ENCODE measurements at places on chromosomes 2 and 18.

DNA sequence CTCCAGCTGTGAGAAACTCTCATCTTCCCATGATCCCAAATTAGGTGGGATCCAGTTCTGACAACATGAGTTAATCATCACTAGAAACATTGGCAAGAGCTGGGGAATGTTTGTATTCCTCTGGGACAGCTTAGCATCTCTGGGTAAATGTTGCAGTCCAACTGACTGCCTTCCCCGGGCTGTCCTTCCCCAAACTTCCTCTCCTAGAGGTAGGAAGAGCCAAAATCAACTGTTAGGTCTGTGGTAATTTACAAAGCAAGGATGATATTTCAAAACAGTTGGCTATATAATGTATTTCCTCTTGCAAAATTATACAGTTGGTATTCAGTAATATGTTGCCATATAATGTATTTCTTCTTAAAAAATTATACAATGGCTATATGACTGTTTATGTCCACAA lies 148.5 kb downstream of the MGAT5 start:
- DNase-seq = no peak

- no peak for DNase-seq
Measured at GRCh38 chr2:46981662-46982350, 66.2 kb upstream of the MCFD2 start.

DNA sequence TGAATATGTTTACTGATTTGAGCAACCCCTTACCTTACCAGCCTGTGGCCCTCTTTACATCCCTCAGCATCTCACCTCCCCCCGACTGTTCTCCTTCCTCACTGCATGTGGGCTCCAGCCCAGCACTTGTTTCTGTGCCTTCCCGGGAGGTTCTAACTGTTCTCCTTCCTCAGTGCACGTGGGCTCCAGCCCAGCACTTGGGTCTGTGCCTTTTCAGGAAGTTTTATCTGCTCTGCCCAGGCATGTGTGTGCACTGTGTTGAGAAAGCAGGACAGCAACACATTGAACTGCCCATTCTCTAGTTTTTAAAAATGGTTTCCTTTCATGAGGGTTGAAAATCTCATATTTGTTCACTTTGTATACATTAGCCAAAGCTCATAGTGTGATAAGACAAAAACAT lies 158.4 kb downstream of the ATP9B start:
- DNase-seq = no peak

DNA sequence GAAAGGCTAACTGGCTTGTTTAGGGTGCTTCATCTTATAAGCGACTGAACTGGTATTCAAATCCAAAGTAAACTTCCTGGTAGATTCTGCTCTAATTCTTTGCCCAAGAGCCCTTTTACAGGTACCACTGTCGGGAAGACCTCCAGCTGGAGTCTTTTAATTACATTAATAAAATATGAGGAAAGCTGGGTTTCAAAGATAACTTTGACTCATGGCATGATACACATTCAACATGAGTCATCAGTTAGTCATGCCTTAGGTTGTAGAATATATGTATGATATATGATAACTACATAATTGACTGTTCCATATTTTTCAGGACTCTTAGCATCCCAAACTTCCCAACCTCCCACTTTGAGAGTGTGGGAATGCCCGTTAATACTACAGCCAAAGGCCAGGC lies 32.3 kb downstream of the ZCCHC2 start:
- DNase-seq = no peak

DNA sequence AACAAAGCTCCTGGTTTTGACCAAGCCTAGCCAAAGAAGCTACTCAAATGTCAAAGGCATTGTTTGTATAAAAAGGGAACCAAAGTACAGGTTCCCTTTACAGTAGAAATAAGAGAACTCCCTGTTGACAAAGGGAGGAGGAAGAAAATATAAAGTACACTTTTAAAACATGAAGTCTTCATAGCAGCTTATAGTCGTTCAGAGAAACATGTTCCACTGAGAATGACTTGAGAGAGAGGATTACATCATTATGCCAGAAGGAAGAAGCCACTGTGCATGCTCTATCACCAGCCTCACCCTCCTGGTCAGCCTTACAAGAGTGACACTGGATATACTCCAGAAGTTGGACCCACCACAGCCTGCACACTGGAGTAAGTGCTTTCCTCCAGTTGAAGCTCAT lies 2.5 kb upstream of the DHRS9 start:
- no peak for DNase-seq

- DNase-seq = no peak
Measured at GRCh38 chr2:96816836-96817702, 1.0 kb downstream of the CNNM3 start.

GRCh38 chr2:205931388-205931787 lies 154.6 kb downstream of the INO80D start:
- DNase-seq = no peak

- DNase-seq = no peak
Measured at GRCh38 chr18:23101861-23102432, 33.3 kb upstream of the CABLES1 start.

DNA sequence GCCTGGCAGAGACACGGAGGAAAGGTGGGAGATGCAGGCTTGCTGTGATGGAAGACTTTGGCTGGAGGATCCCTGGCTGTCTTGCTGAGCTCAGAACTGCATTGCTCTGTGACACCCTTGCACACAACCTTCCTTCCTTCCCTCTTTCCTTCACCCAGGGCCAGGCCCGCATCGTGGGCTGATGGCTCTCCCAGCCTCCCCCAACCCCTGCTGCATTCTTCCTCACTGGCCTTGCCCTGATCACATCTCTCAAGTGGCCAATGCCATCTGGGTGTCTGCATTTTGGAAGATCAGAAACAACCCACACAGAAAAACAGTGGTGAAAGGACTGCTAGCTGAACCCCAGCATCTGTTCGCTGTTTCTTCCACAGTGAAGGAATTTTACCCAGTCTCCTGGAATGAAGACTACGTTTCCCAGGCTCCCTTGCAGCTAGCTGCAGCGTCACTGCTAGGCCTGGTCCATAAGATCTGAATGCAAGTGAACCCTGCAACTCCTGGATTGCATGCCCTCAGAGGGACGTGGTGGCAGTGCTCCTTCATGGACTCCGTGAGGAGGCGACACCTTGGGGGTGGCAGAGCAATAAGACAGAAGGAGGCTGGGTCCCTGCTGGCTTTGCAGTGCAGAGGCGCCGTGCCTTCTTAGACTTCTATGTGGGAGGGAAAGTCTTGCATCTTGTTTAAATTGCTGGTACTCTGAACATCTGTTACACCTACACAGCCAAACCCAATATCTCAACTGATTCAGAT lies 78.9 kb upstream of the YWHAQ start:
- no peak for DNase-seq

DNA sequence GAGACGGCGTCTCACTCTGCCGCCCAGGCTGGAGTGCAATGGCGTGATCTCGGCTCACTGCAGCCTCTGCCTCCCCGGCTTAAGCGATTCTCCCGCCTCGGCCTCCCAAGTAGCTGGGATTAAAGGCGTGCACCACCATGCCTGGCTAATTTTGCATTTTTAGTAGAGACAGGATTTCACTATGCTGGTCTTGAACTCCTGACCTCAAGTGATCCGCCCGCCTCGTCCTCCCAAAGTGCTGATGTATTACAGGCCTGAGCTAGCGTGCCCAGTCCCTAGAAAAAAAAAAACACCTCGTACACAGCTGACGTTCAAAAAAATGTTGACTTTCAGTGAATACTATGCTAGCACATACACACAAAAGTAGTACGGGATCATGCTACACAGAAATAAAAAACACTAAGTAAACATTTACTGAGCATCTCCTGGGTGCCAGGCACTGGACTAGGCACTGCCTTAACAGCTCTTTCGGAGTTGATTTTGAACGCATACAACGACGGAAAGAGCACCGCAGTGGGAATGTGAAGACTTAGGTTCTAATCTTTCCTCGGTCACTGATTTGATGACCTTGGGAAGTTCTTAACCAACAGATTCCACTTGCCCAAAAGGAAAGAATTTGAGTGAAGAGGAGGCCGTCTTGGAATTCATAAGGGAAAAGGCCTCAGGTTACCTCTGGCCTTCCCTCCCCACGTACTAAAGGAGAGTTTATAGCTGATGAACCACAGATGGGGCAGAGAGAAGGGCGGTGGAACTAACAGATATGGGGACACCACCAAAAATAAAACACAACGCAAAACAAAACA lies 1.1 kb downstream of the DNAJC27 start:
- DNase-seq = no peak

DNA sequence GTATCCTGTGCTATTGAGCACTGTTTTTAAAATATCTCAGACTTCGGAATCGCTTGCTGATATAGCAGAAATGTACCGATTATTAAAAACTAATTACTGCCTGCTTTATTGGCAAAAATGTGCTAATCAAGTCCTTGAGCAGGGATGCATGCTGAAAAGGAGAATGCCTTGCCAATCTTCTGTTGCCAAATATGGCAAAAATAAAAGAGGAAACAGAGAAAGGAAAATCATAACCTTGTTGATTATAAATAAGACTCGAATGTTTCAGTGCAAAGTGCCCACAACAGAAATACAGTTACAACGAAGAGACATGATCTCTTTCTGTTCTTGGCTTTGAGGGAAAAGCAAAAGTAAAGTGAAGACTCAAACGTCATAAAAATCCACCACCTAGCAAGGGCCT lies 248.5 kb downstream of the TMEM182 start:
- no peak for DNase-seq

GRCh38 chr18:9735238-9735637 lies 27.1 kb downstream of the RAB31 start:
- no peak for DNase-seq

GRCh38 chr2:100522430-100522829 lies 40.4 kb upstream of the PDCL3 start:
- no peak for DNase-seq

- no peak for DNase-seq
Measured at GRCh38 chr2:240967681-240968621, 30.5 kb upstream of the SNED1 start.

- no peak for DNase-seq
Measured at GRCh38 chr2:64065516-64065915, 46.3 kb upstream of the VPS54 start.

DNA sequence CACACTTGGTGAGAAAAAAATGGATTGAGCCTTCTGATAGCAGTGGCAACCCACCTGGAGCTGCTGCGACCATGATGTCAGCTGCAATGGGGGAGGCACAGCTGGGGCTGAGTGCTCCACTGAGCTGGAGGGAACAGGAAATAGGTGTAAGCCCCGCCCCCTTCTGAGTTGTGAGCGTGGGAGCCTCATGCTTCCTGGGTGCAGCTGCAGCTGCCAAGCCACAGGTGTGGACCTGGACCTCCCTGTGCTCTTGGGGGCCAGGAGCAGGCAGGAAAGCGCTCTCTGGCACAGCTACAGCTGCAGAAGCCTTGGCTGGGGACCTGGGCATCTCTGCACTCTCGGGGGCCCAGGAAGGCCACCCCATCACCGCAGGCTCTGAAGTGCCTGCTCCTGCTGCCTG lies 970.6 kb downstream of the DCDC2C start:
- no peak for DNase-seq

- DNase-seq = no peak
Measured at GRCh38 chr2:11630855-11631254, 39.1 kb downstream of the NTSR2 start.

DNA sequence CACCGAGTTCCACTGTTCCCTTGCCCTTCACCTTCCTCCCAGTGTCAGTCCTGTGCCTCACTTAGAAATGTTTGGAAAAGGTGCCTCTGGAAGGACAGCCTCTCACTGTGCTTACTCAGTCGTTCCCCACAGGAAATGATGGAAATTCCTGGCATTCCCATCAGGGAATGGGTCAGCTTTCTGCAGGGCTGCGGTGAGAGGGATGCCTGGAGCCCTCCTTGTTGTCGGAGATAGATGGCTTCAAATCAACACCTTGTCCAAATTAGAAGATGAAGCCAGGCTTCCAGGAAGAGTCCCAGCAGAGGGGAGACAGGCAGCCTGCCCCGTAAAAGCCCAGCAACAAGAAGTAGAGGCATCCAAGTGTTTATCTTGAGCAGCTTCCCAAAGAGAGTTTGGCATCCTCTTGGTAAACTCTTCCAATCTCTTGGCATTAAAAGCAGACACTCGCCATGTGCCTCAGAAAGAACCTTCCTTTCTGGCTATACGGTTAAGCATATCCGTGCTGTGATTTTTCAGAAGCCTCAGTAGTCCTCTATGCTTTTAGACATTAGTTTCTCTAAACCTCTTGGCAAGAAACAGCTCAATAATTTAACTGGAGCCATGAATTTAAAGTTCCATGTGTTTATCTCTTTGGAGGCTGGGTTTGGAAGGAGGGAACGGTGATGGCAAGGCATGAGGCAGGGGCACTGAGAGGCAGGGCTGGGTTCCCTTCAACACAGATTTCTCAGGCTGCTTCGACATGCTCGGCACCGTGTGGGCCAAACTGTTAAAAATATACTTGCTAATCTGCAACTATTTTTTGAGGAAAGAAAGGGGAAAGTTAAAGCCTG lies 25.1 kb downstream of the COLEC12 start:
- DNase-seq = no peak

DNA sequence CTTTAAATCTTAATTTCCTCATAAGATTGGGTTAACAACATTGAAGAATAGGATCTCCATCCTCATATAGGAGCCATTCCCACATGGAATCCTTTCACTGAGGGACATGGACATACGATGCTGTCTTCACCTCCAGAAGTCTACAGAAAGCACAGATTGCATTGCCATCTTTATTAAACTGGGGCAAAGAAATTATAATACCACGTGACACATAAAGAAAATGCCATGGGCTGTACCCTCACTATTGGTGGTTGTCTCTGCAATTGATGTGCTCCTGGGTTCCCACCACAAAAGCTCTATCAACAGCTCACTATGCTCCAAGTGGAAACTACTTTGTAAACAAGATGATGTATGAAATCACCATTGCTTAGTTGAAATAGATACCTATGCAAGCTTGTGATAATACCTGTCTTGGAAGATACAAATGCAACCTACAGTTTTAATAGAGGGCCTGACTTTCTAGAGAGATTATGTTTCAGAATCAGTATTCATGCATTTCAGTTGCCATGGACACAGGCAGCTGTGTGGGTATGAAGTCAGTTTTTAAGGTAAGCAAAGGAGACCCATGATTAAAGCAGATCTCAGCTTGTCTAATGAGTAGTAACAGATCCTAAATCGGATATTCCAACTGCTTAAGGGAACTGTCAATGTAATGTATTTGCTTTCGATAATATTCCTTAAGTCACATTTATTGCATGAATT lies 337.0 kb downstream of the RAD51AP2 start:
- no peak for DNase-seq

GRCh38 chr18:79962835-79963657 lies 1.4 kb upstream of the HSBP1L1 start:
- no peak for DNase-seq

- no peak for DNase-seq
Measured at GRCh38 chr2:42872721-42873120, 80.3 kb upstream of the HAAO start.

- peak; percentile 35 for DNase-seq
Measured at GRCh38 chr2:42493468-42494354, at the start of gene KCNG3. Gene KCNG3 (minus strand): TSS chr2:42493982. CDS start chr2:42493501, 481 bp downstream.

DNA sequence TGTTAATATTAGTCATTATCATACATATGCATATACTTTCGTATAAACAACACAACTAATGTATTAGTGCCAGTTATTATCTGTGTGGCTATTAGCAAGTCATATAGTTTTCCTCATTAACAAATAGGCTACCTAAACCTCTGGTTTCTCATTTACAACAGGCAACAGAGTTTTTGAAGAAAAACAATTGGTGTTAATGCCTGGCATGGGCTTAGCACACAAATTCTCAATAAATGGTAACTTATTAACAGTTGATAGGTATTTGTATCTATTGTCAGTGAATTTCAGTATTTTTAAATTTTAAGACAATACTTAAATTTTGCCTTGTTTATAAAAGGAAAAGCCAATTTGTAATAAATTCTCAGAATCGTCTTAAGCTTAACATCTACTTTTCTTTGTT lies 182.5 kb downstream of the PMAIP1 start:
- no peak for DNase-seq

GRCh38 chr2:218284106-218284811 lies 8.0 kb downstream of the TMBIM1 start:
- DNase-seq = peak; percentile 58

GRCh38 chr2:129896226-129897100 lies 83.0 kb upstream of the RAB6C start:
- no peak for DNase-seq

Measured in T-helper 22 cell (primary cell).